ENCODE measurements at places on chromosomes 12 and 14. TPM values are rescaled to one million over a fixed set of nuclear protein-coding genes. Genes with fewer than 3 reads are reported as not detected.

OTUB2 gene
- 3.5 TPM for total RNA-seq

MSI1 gene
- 64.5 TPM for total RNA-seq

PAX9 gene
- not detected for total RNA-seq

UBC gene
- 544 TPM for total RNA-seq

- DNase-seq = no peak
These were observed 2.1 kb downstream of the CD9 start for GRCh38 chr12:6202304-6202703.

GRCh38 chr12:109687250-109687649 is 26.4 kb upstream of the FAM222A start:
- DNase-seq = no peak

- no peak for DNase-seq
These were observed 196.2 kb downstream of the ITPR2 start for GRCh38 chr12:26636710-26637328.

GRCh38 chr12:10497602-10498001 is 8.1 kb upstream of the EIF2S3B start:
- DNase-seq = no peak

- no peak for DNase-seq
These were observed 275.7 kb upstream of the PRICKLE1 start for GRCh38 chr12:42865282-42865681.

GRCh38 chr14:75373616-75374015 is 54.2 kb upstream of the JDP2 start:
- no peak for DNase-seq

GRCh38 chr14:24273422-24273998 is 2.1 kb upstream of the RABGGTA start:
- no peak for DNase-seq

GRCh38 chr14:96139879-96140278 is 64.8 kb upstream of the BDKRB2 start:
- no peak for DNase-seq

GRCh38 chr14:63287666-63288483 is 30.9 kb downstream of the GPHB5 start:
- peak; percentile 15 for DNase-seq

- DNase-seq = no peak
These were observed 5.2 kb downstream of the FKBP3 start for GRCh38 chr14:45128963-45129629.

- peak; percentile 16 for DNase-seq
These were observed at the start of gene BIN2 for GRCh38 chr12:51323966-51324895. TSS of gene BIN2 (minus strand) at chr12:51324174. CDS start at chr12:51324102, 72 bp downstream.

All from WTC11 (cell line).